ENCODE measurements at places on chromosomes 6 and 20.
A peak's percentile ranks its signal among the peaks of the same experiment; 100 is the strongest.

DNA sequence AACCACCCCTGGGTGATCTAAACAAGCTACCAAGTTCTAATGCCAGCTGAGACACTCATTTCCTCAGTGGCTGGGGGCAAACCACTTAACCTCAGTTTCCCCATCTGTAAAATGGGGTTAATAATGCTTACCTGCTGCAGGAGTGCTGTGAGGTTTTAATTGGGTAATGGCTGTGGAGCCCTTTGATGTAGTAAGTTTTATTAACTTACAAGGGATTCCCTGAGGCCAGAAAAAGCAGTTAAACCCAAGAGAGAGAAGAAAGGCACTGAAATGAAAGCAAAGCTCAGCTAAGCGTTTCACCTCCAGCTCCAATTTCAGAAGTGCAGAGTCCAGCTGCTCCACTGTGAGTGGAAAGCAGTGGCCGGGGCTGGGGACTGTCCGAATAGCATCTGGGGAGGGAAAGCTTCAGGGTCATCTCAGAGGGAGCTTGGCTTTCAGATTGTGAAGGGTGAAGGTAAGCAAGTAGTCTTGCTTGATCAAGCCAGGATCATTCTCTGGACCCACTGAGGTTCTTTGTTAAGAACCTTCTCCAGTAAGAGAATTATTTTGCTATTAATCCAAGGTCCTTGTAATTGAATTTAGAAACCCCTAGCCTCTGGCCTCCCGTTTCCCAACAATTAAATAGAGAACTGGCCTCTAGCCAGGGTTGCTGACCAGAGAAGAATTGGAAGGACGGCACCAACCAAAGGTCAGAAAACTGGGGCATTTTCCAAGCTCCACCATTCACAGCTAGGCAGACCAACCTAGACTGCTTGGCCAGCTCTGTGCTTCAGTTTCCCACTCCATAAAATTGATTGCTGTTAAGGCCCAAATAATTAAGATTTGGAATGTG lies 20.9 kb upstream of the TCP11 start:
- no peak for DNase-seq

DNA sequence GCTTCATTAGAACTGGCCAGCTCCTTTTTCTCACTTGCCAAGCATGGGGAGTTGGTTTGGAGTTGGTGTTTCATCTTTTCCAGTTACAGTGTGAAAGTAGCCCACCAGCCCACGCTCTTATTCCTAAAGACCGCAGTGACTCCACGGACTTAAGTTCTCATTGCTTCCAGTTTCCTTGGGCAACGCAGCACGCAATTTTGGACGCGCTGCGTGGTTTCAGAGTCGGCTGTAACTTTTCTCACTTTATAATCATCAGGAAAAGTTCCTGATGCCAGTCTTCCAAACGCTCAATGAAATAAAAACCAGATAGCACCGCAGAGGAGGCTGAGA lies 381 bp upstream of the PEX7 start:
- peak; percentile 4 for DNase-seq

GRCh38 chr6:156804402-156804801 lies 27.2 kb downstream of the ARID1B start:
- no peak for DNase-seq

- DNase-seq: no peak
Measured at GRCh38 chr6:24284006-24284405, 73.9 kb downstream of the DCDC2 start.

DNA sequence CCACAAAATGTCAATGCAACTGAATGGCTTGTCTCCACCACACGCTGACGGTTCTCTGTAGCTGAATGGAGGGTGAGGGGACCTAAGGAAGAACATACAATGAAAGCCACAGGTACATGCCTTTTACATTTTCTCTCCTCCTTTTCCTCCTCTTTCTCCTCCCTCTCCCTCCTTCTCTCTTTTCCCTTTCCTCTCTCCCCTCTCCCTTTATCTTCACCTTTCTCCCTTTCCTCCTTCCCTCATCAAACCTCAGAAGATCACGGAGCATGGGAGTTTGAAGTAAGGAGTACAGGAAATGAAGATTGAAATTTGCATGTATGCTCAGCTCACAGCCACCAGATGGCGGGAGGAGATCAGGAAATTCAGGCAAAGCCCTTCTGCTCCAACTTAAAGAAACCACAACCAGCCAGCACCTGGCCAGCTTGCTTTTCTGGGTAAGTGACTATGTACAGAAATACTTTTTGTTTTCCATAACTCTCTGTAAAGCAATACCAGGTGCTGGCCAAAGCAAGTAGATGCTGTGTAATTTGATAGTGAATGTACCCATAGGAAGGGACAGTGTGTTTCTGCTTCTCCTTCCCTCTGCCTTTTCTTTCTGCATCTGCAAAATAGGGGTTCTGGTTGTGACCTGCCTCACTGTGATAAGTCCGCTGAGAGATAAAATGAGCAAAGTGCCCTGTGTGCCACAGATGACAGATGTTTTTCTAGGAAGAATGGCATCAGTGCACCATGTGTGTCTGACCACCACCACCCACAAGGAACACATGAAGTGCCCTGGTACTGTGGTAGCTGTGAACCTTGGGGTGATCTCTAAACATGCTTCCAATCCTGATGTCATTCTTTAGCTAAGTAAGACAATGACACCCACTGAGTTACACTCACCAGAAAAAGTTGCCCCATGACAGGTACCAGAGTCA lies 18.6 kb upstream of the FOXO3 start:
- peak; percentile 32 for DNase-seq

- no peak for DNase-seq
Measured at GRCh38 chr6:47090881-47091280, 48.7 kb upstream of the ADGRF1 start.

DNA sequence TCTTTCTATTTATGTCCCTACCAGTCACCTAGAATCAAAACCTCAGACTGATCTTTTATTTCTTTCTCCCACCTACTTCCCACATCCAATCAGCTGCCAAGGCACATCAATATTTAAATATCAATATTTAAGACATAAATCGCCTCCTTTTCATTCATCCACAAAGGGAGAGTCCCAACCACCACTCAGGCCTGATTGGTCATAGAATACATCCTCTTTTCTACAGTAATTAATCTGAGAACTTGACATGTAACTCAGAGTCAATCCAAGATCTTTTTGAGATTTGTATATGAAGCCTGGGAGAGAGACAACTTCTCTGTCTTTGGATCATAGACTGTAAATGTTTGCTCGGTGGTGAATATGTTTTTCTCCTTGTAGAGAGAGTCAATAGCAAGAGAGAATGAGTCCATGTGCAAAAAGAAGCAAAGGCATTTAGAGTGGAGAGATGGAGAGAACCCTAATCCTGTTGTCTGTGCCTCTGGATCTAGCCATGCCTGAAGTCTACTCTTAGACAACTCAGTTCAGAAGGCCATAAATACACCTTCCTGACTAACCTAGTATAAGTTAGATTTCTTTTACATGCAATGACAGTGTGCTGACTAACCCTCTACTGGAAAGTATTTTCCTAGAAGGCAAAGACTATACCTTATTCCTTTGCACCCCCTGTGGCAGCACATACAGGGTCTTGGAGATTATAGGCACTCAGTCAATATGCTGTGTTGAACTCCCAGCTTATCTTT lies 12.1 kb upstream of the NEDD9 start:
- no peak for DNase-seq

GRCh38 chr6:47743744-47744143 lies 38.1 kb upstream of the OPN5 start:
- DNase-seq: no peak
